Common myeloid progenitor, CD34-positive (primary cell): ENCODE measurements at places on chromosomes 12 and 14.

DNA sequence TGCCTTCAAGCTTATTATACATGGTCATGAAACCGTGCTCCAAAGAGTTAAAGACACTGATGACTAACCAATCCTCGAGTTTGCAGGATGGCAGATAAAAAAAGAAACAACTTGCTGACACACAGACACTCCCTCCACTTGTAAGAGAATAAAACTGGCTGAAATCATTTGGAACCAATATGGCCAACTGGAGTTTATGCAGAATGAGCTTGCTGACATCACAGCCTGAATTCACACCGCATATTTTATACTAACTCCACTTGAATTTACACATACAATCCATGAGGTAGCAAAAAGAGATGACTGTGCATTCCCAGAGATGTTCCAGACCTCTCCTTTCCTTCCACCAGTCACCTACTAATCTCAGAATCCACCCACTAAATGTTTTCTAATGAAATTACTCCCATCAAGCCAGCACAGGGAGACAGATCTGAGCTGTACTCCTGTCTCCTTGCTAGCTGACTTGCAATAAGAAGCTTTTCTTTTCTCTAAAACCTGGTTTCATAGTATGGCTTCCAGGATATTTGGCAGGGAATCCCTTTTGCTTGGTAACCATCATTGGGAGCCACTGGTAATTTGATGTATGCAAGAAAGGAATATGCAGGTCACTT lies 15.8 kb upstream of the PTPRR start:
- DNase-seq: no peak

DNA sequence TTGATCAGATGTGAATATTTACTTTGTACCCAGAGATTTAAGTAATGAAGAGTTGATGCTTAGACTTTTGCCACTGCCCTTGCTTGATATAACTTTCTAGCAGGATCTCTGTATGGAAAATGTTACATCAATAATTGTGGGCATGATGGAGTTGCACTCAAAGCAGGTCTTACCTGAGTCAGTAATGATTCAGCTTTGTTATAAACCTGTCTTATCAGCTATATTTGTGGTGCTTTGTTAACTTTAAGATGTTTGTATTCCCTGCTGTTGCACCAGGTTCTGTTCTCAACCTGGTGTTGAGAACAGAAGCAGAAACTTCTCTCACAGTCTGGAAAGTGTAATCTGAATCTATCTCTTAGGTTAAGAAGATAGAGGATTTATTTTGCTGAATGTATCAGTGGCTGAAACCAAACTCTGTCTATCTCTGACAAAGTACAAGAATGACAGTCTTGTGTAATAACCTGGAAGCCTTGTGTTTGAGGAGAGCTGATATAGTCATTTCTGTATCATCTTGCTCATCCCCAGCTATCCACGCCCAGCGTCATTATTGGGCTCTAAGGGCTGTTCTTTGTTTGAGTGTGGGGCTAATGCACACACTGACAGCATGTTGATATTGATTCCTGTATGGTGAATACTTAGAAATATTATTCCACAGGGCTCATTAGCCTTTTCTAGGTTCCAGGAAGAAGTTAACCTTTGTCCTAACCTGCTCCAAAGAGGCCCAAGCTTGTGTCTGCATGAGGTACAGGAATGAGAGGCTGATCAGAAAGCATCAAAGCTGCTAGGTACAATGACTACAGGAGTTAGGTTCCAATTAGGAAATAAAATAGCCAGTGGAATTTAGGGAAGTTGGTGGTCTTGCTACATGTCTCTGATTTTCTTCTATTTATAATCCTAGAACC lies 3.6 kb downstream of the AKAP6 start:
- no peak for DNase-seq

- DNase-seq: peak; percentile 62
These were observed 150.6 kb upstream of the AEBP2 start for GRCh38 chr12:19288603-19289244.

- no peak for DNase-seq
These were observed 1655.3 kb upstream of the FLRT2 start for GRCh38 chr14:83874662-83875061.

DNA sequence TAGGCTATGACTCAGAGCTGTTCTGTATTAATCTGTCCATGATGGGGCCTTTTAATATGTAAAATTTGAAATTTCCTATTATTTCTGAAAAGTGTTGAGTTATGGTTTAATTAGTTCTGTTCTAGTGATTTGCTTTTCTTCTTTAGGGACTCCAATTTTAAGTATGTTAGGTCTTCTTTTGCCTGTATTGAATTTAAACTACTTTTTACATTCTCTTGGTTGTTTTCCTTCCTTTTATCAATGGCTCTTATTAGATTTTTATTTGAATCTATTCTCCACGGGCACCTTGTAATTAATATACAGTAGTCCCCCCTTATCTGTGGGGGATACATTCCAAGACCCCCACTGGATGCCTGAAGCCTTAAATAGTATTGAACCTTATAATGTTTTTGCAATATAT lies 46.4 kb downstream of the DDHD1 start:
- DNase-seq: no peak

DNA sequence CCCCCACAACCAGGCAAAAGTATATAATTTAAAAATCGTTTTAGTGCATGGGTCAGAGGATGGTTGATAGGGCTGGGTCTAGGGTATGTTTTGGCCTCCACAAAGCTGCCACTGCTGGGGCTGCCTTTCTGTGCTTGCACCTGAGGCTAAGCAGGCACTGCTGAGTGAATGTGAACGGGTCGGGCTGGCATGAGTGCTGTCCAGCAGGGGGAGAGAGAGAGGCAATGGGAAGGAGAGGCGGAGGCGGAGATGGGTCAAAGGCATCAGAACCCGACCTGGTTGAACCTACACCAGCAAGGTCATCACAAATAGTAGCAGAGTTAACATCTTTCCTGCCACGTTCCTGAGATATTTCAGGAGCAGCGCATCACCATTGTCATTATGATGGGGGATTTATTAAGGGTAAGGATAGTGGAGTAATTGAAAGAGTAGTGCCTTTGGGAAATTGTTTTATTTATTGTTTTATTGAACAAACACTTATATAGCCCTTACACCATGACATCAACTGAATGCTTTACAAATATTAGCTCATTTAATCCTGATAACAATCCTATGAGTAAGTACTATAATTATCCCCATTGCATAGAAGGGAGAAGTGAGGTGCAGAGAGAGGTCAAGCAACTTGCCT lies 5.8 kb upstream of the NRXN3 start:
- DNase-seq: peak; percentile 34

- DNase-seq: peak; percentile 73
These were observed 52.7 kb downstream of the WNK1 start for GRCh38 chr12:805022-805632.

- no peak for DNase-seq
These were observed 230.5 kb upstream of the KITLG start for GRCh38 chr12:88810806-88811205.

DNA sequence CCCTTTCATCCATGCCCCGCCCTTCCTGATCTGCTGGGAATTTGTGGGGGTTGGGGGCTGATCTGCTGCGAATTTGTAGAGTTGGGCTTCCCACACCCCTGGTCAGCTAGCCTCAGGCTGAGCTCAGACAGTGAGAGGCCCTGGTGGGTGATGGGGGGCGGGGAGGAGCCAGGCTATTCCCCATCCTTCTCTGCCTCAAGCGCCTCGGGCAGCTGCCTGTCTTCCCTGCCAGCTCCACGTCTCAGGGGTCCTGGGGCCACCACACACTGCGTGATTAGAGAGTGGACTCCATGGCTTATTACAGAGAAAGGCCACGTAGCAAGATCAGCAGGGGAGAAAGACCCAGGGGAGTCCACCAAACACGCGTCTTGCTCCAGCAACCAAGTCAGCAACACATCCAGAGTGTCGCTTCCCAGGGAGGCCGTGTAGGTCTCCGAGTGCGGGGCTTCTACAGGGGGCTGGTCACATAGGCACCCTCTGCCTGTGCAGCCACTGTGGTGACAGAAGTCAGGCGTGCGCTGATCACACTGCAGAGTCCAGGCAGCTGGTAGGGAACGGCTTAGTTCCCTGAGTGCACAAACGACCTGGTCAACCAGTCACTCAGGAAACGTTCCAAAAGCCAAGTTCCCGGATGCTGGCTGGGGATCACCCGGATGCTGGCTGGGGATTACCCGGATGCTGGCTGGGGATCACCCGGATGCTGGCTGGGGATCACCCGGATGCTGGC lies 254.4 kb upstream of the SFSWAP start:
- no peak for DNase-seq

DNA sequence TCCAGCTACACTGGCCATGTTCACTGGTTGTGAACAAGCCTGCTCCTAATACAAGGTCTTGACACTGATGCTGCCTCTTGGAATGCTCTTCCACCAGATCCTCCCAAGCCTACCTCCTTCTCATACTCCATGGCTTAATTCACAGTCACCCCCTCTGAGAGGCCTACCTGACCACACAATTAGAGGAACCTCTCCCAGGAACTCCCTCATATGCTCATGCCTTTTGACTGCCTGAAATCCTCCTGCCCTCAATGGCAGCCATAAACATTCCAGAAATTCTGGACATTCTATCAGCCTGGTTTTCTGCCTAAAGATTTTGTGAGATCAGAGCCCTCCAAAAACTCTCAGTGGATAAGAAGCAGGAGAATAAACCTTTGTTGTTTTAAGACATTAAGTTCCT lies 340.2 kb downstream of the C12orf75 start:
- no peak for DNase-seq

DNA sequence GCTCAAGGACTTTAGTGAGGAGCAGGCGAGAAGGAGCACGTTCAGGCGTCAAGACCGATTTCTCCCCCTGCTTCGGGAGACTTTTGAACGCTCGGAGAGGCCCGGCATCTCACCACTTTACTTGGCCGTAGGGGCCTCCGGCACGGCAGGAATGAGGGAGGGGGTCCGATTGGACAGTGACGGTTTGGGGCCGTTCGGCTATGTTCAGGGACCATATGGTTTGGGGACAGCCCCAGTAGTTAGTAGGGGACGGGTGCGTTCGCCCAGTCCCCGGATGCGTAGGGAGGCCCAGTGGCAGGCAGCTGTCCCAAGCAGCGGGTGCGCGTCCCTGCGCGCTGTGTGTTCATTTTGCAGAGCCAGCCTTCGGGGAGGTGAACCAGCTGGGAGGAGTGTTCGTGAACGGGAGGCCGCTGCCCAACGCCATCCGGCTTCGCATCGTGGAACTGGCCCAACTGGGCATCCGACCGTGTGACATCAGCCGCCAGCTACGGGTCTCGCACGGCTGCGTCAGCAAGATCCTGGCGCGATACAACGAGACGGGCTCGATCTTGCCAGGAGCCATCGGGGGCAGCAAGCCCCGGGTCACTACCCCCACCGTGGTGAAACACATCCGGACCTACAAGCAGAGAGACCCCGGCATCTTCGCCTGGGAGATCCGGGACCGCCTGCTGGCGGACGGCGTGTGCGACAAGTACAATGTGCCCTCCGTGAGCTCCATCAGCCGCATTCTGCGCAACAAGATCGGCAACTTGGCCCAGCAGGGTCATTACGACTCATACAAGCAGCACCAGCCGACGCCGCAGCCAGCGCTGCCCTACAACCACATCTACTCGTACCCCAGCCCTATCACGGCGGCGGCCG lies 1.1 kb downstream of the PAX9 start:
- peak; percentile 48 for DNase-seq

- DNase-seq: no peak
These were observed 622.6 kb upstream of the ATP2B1 start for GRCh38 chr12:90331262-90331661.

DNA sequence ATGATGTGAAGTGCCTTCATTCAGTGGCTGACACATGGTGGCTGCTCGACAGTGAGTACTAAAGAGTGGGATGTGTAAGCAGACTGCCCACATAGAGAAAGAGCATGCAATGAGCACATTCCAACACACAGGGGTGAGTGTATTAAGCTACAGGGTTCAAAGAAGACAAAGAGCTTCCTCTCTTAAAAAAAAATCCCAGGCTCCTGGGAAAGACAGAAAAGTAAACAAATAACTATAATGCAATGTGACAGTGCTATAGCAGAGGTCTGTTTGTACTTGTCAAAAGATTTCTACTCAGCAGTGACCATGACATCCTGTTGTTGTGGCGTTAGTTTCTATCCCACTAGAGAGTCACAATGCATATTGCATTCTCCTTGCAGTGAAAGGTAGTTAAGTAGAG lies 12.4 kb upstream of the PCNX1 start:
- no peak for DNase-seq

DNA sequence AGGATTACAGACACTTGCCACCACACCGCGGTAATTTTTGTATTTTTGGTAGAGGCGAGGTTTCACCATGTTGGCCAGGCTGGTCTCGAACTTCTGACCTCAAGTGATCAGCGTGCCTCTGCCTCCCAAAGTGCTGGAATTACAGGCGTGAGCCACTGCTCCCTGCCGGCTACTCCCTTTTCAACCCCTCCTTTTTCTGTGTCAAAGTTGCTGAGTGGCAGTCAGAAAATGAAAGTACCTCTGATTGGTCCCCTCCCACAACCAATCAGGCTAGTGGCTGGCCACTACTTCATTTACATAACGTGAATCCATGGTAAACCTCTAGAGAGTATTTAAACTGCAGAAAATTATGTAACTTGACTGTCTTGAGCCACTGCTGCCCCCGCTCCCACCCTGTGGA lies 5.9 kb downstream of the RESF1 start:
- no peak for DNase-seq

- peak; percentile 14 for DNase-seq
These were observed 124.0 kb downstream of the NDUFA12 start for GRCh38 chr12:94879542-94879941.

- no peak for DNase-seq
These were observed 24.6 kb upstream of the ITPR2 start for GRCh38 chr12:26857465-26858176.

GRCh38 chr14:21924479-21924878 lies 250.9 kb upstream of the OR4E1 start:
- DNase-seq: peak; percentile 96

DNA sequence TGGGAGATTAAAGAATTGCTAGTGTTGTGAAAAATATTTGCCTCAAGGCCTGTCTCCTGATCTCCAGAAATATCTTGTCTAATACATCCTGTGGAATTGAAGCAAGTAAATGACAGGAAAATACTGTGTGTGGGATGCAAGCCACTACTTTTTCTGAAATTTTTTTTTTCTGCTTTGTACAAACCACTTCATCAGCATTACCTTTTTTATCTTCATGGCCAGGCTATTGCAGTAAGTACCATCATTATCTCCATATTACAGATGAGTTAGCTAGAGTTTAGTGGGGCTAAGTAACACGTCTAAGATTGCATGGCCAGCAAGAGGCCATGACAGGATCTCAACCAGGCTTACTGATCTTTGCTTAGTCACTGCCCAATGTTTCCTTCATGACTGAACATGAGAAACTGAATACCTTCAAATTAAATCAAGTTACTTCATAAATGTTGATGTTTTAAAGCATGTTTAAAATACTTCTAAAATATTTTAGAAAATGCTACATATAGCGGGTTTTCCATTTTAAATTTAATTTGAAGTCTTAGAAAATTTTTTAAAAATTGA lies 273.7 kb downstream of the SLC6A15 start:
- DNase-seq: no peak

DNA sequence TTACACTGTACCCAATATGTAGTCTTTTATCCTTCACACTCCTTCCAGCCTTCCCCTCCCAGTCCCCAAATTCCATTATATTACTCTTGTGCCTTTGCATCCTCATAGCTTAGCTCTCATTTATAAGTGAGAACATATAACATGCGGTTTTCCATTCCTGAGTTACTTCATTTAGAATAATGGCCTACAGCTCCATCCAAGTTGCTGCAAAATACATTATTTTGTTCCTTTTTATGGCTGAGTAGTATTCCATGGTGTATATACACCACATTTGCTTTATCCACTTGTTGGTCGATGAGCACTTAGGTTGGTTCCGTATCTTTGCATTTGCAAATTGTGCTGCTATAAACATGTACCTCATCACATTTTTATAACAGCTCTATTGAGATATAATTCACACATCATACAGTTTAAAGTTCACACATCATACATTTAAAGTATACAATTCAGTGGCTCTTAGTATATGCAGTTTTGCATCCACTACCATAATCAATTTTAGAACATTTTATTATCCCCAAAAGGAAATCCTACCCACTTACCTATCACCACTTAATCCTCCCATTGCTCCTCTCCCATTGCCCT lies 23.5 kb downstream of the RBMS2 start:
- no peak for DNase-seq
